ENCODE measurements at places on chromosomes 5 and 9.

GRCh38 chr9:36141288-36141687, 4.8 kb downstream of the GLIPR2 start:
- no peak for DNase-seq
- peaks cover 9% of the 10 kb centered on the region for H3K36me3 ChIP-seq
- peaks cover 69% of the 10 kb centered on the region for H3K4me1 ChIP-seq
- peak overlapping the region; percentile 19 for H3K4me3 ChIP-seq
- H3K27ac ChIP-seq: peak overlapping the region; percentile 71

DNA sequence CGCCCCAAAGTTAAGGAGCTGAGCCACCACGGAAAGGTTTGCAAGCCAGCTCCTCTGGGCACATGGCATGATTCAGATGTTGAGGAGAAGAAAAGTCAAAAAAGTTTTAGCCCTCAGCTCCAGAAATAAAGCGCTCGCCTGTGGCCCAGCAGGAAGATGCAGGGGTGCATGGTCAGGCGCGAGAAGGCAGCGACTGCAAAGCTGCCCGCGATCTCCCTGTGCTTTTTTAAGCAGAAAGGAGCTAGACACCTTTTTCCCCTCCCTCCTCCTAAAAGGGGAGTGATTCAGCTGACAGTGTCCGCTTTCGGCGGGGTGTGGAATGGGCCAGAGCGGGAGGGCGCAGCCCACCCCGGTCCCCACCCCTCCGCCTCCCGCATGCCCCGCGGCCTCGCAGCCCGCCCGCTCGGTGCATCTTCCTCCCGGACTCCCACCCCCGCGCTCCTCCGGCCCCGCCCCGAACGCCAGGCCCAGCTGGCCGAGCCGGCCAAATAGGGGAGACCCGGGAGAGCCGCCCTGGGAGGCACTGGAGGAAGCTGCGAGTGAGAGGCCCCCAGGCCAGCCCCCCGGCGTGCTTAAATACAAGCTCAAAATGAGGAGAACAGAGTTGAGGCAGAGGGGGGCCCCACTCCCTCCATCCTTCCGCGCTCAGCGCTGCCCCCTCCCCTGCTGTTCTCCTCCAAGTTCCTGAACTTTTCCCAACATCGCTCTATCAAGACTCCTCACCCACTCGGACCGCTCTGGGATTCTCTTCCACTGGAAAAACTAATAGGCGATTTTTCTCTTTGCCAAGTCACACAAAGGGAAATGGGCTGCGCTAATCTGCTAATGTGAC, at the start of gene ADAMTS12:
Gene ADAMTS12, minus strand, starts transcription at position 203 of the 832 bp plus-strand sequence. Its CDS starts 134 bp downstream, at position 69.
- peak within 1 kb of the TSS; percentile 4 for H3K4me3 ChIP-seq
- H3K27me3 ChIP-seq: peaks cover 34% of the 10 kb centered on the region
- no peaks in the 10 kb centered on the region for H3K4me1 ChIP-seq
- H3K27ac ChIP-seq: no peak within 1 kb of the TSS

- H3K27ac ChIP-seq: no peak overlapping the region
- no peak overlapping the region for H3K4me3 ChIP-seq
- no peaks in the 10 kb centered on the region for H3K4me1 ChIP-seq
- no peaks in the 10 kb centered on the region for H3K27me3 ChIP-seq
Measured at GRCh38 chr5:30050056-30050815, 1143.2 kb upstream of the CDH6 start.

- H3K27me3 ChIP-seq: no peaks in the 10 kb centered on the region
- peaks cover 20% of the 10 kb centered on the region for H3K36me3 ChIP-seq
- no peak overlapping the region for H3K27ac ChIP-seq
- peaks cover 5% of the 10 kb centered on the region for H3K4me1 ChIP-seq
- no peak for DNase-seq
- H3K4me3 ChIP-seq: no peak overlapping the region
Measured at GRCh38 chr5:123350742-123351141, 72.5 kb downstream of the CEP120 start.

GRCh38 chr9:101795147-101795546, 56.7 kb upstream of the GRIN3A start:
- no peak overlapping the region for H3K4me3 ChIP-seq
- no peaks in the 10 kb centered on the region for H3K4me1 ChIP-seq

GRCh38 chr5:55880453-55880852, 29.3 kb downstream of the IL31RA start:
- H3K36me3 ChIP-seq: no peaks in the 10 kb centered on the region
- DNase-seq: no peak
- no peaks in the 10 kb centered on the region for H3K4me1 ChIP-seq
- no peak overlapping the region for H3K4me3 ChIP-seq

DNA sequence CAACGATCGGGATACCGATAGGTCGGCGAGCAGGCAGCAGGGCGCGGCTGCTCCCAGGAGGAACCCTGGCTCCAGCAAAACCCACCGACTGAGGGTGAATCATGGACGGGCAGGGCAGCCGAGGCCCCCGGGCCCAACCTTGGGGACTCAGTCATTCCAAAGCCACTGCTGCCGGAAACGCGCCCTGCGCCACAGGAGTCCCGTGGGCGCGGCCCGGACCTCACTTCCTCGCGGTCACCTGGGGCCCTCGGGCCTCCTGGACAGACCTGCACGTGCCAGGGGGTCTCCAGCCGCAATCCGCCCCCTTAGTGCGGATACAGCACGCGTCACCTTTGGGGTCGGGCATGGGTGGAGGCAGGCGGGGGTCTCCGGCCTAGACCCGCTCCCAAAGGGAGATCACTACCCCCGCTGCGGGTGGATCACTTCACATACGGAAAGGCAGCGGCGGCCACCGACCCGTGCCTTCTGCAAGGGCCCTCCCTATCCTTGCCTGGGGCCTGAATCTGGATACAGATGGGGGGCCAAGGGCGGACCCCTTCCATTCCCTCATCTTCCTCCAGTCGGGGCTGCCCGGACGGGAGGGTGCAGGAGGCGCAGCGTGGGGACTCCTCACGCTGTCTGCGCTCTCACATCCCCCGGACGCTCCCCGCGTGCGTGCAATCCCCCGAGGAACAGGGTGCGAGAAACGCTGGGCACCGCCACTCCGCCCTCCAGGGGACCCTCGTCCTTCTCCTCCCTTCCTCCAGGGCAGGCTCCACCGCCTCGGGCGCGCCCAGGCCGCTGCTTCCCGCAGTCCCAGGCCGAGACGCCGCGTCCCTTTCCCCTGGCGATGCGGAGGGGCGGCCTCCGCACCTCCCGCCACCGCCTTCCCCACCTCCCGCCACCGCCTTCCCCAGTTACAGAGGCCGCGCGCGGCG, 586 bp downstream of the TXN start:
- no peaks in the 10 kb centered on the region for H3K27me3 ChIP-seq
- H3K36me3 ChIP-seq: no peaks in the 10 kb centered on the region
- DNase-seq: no peak
- peak overlapping the region; percentile 95 for H3K27ac ChIP-seq
- peaks cover 22% of the 10 kb centered on the region for H3K4me1 ChIP-seq

- H3K4me3 ChIP-seq: no peak overlapping the region
- H3K27ac ChIP-seq: no peak overlapping the region
- H3K4me1 ChIP-seq: no peaks in the 10 kb centered on the region
- peaks cover 2% of the 10 kb centered on the region for H3K36me3 ChIP-seq
Measured at GRCh38 chr5:35166043-35166442, 64.2 kb downstream of the PRLR start.

GRCh38 chr9:22107202-22108045, 98.3 kb upstream of the CDKN2B start:
- no peaks in the 10 kb centered on the region for H3K36me3 ChIP-seq
- H3K27me3 ChIP-seq: no peaks in the 10 kb centered on the region
- peaks cover 10% of the 10 kb centered on the region for H3K4me1 ChIP-seq
- no peak overlapping the region for H3K27ac ChIP-seq

- no peak overlapping the region for H3K27ac ChIP-seq
- DNase-seq: no peak
- H3K4me1 ChIP-seq: no peaks in the 10 kb centered on the region
- no peaks in the 10 kb centered on the region for H3K36me3 ChIP-seq
- H3K4me3 ChIP-seq: no peak overlapping the region
- no peaks in the 10 kb centered on the region for H3K27me3 ChIP-seq
Measured at GRCh38 chr5:45508135-45508534, 188.0 kb downstream of the HCN1 start.

- no peak overlapping the region for H3K27ac ChIP-seq
- no peak for DNase-seq
- peaks cover 5% of the 10 kb centered on the region for H3K27me3 ChIP-seq
Measured at GRCh38 chr5:62231576-62231975, 74.4 kb upstream of the KIF2A start.

DNA sequence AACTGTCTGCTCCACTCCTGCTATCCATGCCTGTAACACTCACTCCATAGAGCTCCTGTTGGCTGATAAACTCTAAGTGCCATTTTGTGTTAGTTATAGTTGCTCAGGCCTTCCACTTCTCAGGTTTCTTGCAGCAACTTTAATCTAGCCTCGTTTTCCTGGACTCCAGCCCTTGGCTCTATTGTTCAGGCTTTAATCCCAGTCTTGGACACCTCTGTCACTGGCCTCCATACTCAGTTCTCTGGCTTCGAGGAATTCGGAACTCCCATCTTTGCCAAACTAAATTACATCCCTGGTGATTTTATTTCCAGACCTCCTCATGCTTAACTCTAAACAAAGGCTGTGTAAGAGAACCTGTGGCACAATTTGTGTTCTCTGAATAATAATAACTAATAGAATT, 39.8 kb downstream of the EMB start:
- H3K4me1 ChIP-seq: peaks cover 11% of the 10 kb centered on the region
- no peak for DNase-seq
- H3K36me3 ChIP-seq: peaks cover 21% of the 10 kb centered on the region
- H3K4me3 ChIP-seq: no peak overlapping the region
- no peaks in the 10 kb centered on the region for H3K27me3 ChIP-seq

DNA sequence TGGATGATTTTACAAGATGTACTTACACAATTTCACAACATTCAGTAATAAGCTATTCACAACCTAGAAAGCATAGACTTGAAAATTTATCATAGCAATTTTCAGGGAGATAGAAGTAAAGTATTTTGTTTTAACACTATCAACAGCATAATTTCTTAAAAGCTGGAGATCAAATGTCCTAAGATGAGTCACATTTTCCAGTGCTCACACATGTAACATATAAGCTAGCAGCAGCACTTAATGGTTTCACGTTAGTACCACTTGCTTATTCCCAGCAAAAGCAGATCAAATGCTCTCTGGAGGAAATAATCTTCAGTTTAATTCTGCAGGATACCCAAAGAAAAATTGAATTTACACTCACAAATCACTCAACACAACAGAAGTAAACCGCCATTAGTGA, 6.5 kb downstream of the OR13C8 start:
- no peaks in the 10 kb centered on the region for H3K36me3 ChIP-seq
- no peaks in the 10 kb centered on the region for H3K27me3 ChIP-seq
- H3K27ac ChIP-seq: no peak overlapping the region
- H3K4me1 ChIP-seq: no peaks in the 10 kb centered on the region
- DNase-seq: no peak

DNA sequence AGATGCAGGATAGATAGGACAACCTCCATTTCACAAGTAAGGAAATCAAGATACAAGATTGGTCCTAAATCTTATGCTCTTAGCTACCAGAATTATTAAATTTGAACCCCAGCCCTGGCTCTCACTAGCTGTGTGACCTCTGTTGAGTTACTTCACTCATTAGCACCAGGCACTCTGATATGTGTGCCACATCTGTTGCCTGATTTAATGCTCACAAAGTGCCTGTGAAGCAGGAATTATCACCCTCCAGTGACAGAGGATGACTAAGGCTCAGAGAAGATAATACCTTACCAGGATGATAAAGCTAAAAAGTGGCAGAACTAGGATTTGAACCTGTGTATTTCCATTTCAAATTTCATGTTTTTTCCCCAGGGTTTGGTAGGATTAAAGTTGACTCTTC, 110.0 kb downstream of the PLPPR1 start:
- no peak for DNase-seq
- no peak overlapping the region for H3K27ac ChIP-seq
- no peaks in the 10 kb centered on the region for H3K36me3 ChIP-seq
- H3K4me3 ChIP-seq: no peak overlapping the region
- no peaks in the 10 kb centered on the region for H3K4me1 ChIP-seq

- no peak overlapping the region for H3K4me3 ChIP-seq
- H3K27ac ChIP-seq: no peak overlapping the region
- no peaks in the 10 kb centered on the region for H3K27me3 ChIP-seq
- DNase-seq: no peak
- peaks cover 9% of the 10 kb centered on the region for H3K4me1 ChIP-seq
Measured at GRCh38 chr9:6712041-6712440, 45.7 kb upstream of the KDM4C start.

- H3K27me3 ChIP-seq: peaks cover 19% of the 10 kb centered on the region
- no peaks in the 10 kb centered on the region for H3K36me3 ChIP-seq
- no peak for DNase-seq
- no peak overlapping the region for H3K27ac ChIP-seq
- no peak overlapping the region for H3K4me3 ChIP-seq
- peaks cover 15% of the 10 kb centered on the region for H3K4me1 ChIP-seq
Measured at GRCh38 chr9:98572796-98573195, 135.9 kb downstream of the GABBR2 start.

DNA sequence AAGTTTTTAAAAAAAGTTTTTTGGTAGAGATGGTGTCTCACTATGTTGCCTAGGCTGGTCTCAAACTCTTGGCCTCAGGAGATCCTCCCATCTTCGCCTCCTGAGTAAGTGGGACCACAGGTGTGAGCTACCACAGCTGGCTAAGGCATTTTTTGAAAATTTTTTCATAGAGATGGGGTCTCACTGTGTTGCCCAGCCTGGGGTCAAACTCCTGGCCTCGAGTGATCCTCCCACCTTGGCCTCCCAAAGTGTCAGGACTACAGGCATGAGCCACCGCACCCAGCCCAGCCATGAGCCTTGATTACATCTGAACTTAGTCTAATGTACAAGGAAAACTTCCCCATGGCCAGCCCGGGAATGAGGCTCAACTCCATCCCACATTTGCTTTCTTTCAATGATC, 77.5 kb upstream of the PCA3 start:
- H3K4me3 ChIP-seq: no peak overlapping the region
- peaks cover 6% of the 10 kb centered on the region for H3K27me3 ChIP-seq
- no peak overlapping the region for H3K27ac ChIP-seq

- no peaks in the 10 kb centered on the region for H3K36me3 ChIP-seq
- no peak overlapping the region for H3K4me3 ChIP-seq
- peaks cover 2% of the 10 kb centered on the region for H3K27me3 ChIP-seq
Measured at GRCh38 chr5:11319836-11320580, 559.0 kb upstream of the DAP start.

GRCh38 chr5:34517249-34517648, 138.9 kb upstream of the RAI14 start:
- DNase-seq: no peak
- no peak overlapping the region for H3K27ac ChIP-seq
- peaks cover 8% of the 10 kb centered on the region for H3K27me3 ChIP-seq
- H3K36me3 ChIP-seq: no peaks in the 10 kb centered on the region
- no peaks in the 10 kb centered on the region for H3K4me1 ChIP-seq
- H3K4me3 ChIP-seq: no peak overlapping the region

DNA sequence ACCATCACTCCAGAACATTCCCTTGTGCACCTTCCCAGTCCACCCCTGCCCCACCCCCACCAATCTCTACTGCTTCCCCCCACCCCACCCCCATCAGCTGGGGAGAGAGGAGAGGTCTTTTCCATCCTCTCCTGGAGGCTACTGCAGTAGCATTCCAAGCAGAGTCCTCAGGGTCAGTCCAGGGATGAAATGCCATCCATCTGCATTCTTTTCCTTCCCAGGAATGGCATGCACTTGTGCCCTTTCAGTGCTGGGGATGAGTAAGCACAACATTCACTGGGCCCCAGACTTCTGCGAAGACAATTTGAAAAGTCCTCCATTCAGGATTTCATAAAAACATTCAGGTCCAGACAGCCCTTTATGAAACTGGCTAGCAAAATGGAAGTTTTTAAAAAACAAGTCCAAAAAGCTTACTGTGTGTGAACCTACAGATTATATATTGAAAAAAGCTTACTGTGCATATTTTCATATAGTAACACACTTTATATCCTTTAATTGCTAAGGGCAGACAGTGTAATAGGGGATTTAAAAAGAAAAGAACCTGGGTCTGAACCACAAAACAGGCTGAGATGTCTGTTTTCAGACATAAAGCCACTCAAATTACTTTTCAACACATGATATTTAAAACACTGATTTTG, 50.0 kb upstream of the GOLPH3 start:
- H3K4me3 ChIP-seq: no peak overlapping the region
- H3K36me3 ChIP-seq: peaks cover 10% of the 10 kb centered on the region
